ENCODE measurements at places on chromosomes 1 and 21.

- peak; percentile 38 for DNase-seq
Measured at GRCh38 chr1:9573723-9574122, 15.0 kb upstream of the TMEM201 start.

GRCh38 chr21:34351786-34352241 lies 12.0 kb upstream of the KCNE2 start:
- DNase-seq: peak; percentile 57

DNA sequence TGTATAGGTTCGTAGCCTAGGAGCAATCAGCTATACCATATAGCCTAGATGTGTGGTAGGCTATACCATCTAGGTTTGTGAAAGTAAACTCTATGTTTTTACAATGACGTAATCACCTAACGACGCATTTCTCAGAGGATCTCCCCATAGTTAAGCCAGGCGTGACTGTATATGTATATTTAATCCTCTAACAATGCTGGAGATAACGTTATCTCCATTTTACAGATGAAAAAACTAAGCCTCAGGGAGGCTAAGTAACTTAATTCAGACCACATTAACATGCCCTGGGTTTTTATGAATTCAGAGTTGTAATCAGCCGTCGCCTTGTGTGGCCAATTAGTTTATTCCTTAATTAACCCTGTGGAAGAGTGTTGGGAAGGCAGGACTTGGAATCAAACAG lies 107.7 kb upstream of the PLXNA2 start:
- DNase-seq: no peak

DNA sequence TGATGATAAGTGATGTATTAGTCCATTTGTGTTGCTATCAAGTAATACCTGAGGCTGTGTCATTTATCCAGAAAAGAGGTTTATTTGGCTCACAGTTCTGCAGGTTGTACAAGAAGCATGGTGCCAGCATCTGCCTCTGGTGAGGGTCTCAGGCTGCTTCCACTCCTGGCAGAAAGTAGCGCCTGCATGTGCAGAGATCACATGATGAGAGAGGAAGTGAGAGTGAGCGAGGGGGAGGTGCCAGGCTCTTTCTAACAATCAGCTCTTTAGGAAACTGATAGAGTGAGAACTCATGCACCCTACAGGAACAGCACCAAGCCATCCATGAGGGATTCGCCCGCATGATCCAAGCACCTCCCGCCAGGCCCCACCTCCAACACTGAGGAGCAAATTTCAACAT lies 2.2 kb upstream of the FHAD1 start:
- no peak for DNase-seq

DNA sequence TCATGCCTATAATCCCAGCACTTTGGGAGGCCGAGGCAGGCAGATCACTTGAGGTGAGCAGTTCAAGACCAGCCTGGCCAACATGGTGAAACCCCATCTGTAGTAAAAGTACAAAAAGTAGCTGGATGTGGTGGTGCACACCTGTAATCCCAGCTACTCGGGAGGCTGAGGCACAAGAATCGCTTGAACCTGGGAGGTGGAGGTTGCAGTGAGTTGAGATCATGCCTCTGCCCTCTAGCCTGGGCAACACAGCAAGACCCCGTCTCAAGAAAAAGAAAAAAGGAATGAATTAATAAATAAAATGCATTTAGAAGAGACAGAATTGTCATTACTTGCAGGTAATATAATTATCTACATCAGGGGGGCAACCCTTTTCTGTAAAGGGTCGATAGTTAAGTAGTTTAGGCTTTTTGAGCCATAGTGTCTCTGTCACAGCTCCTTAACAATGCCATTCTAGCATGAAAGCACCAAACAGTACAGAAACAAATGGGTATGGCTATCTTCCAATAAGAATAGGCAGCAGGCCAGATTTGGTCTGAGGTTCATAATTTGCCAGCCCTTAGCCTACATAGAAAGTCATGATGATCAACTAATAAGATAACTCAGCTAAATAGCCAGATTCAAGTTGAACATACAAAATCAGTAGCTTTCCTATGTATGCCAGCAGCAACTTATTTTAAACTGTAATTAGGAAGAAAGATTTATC lies 56.8 kb downstream of the RPRD2 start:
- DNase-seq: peak; percentile 37

DNA sequence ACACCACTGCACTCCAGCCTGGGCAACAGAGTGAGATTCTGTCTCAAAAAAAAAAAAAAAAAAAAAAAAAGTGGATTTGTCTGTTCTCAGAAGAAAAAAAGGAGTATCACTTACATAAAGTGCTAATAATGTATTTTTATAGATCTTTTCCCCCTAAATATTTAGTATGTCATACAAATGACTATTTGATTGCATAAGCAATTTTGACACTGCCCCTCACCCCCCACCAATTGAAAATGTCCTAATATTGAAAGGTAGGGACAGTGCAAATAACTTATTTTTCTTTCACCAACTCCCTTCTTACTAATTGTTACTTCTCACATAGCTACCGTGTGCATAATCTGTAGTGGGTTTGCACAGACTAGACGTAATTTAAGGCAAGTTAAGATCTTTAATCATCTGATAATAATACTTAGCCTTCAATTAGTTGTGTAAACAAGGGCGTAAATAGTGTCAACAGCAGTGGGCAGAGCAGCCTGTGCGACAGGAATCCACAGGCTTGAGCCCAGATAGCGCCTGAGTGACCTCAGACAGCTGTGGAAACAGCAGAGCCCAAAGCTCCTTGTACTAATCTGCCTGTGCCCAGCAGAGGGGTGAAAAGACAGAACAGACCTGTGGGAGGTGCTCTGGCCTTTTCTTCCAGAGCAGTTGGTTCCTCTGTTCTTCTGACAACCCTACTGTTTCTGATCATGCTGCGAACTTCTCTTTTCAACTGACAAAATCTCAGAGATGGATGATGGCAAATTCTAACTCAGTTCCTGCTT lies 4.5 kb upstream of the IER5 start:
- peak; percentile 52 for DNase-seq

DNA sequence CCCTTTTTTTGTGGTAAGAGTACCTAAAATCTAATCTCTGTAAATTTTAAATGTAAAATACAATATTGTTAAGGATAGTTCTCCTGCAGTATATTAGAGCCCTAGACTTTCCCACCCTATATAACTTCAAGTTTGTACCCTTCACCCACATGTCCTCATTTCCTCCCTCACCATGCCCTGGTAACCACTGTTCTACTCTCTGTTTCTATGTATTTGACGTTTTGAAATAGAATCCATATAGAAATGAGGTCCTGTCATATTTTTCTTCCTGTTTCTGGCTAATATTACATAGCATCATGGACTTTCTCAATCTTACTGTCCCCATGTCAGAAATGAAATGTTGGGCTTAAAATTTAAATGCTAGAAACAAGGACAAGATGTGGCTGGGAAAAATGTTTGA lies 24.8 kb downstream of the GBP7 start:
- no peak for DNase-seq
